ENCODE measurements at places on chromosomes 5 and 9.

DNA sequence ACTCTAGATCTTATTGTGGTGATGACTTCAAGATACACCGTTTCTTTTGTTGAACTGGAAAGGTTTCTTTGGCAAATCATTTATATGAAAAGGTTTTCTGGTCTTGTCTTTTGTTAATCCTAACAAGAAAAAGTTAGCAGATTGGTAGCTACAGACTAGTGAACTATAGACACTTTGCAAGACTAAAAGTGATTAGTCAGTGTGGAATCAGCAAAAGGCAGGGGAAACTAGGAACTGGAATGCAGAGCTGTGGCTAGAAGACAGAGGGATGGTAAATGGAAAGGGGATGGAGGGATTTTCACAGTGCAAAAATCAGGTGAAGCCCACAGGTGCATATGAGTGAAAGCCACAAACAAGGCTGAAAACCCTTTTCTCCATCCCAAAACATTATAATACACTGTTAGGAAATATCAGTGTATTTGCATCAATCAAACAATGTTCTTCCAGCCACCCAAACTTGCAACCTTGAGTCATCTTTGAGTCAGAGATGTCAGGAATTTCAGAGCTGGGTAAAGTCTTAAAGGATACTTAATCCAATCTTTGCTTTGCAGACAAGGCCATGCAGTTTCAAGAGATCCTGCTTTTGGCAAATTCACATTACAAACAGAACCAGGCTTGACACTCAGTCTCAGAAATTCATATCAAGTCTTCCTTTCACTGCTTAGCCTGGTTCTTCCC lies 52.7 kb downstream of the PLK2 start:
- no peak for DNase-seq

- DNase-seq, result no peak
Measured at GRCh38 chr9:108662956-108663355, 192.8 kb downstream of the ACTL7B start.

DNA sequence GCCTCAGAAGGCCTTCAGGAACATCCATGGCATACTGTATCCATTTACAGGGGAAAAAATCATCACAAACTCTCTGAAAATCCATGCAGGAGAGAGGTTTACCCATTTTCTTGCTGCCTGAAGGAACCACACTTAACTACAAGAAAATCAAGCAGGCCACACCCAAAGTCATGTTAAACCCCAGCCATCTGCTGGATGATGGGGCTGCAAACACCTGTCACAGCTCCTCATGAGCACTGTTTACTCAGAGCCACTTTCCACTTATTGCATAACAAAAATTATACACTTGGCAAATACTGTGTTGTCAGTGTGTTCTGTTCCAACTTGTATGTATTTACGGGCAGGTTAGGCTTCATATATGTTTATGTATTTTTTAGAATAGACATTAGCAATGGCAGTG lies 35.8 kb downstream of the PPIC start:
- peak; percentile 30 for DNase-seq

DNA sequence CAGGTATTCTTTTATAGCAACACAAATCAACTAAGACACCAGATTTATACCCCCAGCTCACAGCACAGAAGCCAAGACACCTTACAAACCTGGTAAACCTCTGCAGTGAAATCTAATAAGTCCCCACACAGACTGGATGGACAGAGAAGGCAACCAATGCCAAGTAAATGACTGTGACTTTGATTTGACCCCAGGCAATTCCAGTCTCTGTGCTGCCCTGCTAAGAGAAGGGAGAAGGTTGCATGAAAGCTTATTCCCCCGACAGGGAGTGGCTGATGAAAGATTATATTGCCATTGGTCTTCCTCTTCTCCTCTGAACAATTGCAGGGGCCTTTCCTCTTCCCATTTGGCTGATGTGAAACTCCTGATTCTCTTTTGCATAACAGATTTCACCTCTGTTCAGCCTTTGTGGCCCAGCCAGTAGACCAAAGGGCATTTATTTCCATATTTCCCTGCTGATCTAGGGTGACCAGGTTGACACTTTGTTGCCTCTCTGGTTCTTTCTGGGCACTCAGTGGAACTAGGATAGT lies 107.6 kb downstream of the ADRB2 start:
- DNase-seq, result no peak

DNA sequence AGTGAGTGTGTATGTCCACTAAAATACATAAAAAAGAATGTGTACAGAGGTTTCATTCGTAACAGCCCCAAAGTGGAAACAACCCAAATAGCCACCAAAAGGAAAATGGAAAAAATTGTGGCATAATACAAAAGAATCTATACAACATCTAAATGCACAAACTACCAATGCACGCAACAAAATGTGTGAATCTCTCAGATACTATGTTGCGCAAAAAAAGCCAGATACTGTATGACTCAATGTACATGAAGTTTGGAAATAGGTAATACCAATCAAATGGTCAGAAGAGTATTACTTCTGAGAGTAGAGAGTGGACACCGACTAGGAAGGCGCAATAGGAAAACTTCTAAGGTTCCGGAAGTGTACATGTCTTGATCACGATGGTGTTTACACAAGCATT lies 2.4 kb downstream of the XPA start:
- no peak for DNase-seq

GRCh38 chr9:98978231-98978681 lies 34.5 kb downstream of the COL15A1 start:
- no peak for DNase-seq

DNA sequence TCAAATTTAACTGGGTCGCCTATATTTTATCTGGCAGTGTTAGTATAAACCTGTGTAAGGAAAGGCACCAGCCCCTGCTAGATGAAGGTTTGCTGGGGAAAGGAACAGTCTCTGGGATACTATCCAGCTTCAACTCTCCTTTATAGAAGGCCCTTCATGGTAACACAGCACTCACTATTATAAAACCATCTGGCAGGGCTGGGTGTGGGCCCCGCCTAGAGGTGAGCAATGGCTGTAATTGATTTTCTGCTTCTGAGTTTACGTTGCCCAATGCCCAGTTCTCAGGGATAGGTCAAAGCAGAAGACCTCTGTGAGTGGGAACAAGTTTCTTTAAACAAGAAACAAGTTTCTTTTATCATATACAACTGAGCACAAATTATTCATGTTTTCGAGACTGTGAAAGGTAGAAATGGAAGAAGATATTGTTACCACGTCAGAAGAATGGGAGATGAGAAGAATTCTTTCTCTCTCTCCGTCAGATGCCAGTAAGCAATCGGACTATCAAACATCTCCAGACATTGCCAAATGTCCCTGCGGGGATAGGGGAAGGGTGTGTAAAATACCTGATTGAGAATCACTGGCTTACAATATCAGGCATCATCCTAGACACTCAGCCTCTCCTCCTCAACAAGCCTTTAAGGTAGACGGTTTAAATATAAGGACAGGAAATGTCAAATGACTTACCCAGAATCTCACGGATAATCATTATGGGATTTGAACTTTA lies 205.9 kb downstream of the PDZD2 start:
- no peak for DNase-seq

- DNase-seq, result no peak
Measured at GRCh38 chr5:73066466-73066865, 53.9 kb upstream of the TMEM171 start.

GRCh38 chr9:127548352-127548881 lies 63.7 kb upstream of the STXBP1 start:
- DNase-seq, result no peak

DNA sequence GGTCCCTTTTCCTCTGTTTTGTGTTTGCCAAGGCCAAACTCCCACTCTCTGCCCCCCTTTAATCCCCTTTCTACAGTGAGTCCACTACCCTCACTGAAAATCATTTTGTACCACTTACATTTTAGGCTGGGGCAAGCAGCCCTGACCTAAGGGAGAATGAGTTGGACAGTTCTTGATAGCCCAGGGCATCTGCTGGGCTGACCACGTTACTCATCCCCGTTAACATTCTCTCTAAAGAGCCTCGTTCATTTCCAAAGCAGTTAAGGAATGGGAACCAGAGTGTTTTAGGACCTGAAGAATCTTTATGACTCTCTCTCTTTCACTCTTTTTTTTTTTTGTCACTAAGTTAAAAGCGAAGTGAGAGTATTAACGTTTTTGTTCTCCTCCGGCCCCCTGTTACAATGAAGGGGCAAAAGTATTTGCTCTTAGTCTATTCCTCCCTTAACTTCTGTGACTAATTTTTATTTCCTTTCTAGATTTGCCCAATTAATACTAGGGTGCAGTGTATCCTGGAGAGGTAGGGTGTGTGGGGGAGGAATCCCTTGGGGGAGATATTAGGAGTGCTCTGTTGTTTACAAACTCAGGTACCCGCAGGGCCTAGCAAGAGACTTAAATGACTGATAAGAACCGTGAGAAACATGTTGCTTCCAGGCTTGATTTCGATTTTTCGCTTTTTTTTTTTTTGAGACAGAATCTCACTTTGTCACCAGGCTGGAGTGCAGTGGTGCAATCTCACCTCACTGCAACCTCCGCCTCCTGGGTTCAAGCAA lies 14.7 kb downstream of the GM2A start:
- DNase-seq, result no peak

DNA sequence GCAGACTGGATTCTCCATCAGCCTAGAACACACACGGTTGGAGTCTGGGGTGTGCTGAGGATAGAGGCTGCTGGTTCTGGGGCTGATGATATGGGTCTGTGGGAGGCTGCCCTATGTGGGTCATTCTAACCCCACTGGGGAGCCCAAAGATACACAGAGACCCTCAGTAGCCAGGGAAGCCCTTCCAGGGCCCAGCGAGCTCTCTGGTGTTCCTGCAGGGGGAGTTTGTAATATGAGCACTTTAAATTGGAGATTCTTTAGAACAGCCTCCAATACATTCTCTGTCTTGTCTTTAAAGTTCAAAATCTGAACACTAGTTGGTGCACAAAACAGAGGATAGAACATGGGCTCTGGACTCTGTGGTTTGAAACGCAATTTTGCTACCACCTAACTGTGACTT lies 2.4 kb downstream of the ACTL7A start:
- no peak for DNase-seq

DNA sequence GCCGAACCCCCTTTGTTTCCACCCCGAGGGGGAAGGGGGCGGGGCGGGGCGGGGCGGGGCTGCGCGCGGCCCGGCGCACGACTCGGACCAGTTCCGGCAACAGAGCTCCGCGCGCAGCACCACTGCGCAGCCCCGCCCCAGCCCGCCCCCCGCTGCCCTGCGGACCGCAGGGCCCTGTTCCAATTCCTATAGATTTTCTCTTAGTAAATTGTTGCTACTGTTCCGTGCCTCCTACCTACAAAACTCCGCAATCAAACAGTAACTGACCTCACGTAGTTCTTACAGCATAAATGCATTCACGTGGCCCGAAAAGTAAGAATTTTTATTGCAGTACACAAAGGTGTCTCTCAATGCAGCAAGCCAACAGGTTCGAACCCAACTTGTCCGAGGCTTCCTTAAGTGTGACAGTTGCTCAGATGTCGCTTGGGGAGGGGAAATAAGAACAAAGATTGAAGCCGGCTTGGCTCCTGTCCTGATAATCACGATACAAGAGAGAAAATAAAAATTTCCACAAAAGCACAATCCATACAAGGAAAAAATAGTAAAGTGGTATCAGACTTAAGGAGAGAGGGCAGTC lies 1.2 kb upstream of the RNF38 start:
- no peak for DNase-seq

GRCh38 chr5:5497152-5497788 lies 74.8 kb downstream of the ICE1 start:
- peak; percentile 42 for DNase-seq

- DNase-seq, result no peak
Measured at GRCh38 chr5:121257621-121258020, 594.1 kb upstream of the FTMT start.

GRCh38 chr5:20974426-20974825 lies 986.4 kb upstream of the CDH18 start:
- DNase-seq, result no peak

- no peak for DNase-seq
Measured at GRCh38 chr9:638152-638551, 203.3 kb upstream of the DMRT1 start.

GRCh38 chr5:153893817-153894216 lies 144.9 kb downstream of the FAM114A2 start:
- DNase-seq, result no peak

- no peak for DNase-seq
Measured at GRCh38 chr9:69891696-69892095, 71.1 kb downstream of the CFAP95 start.

DNA sequence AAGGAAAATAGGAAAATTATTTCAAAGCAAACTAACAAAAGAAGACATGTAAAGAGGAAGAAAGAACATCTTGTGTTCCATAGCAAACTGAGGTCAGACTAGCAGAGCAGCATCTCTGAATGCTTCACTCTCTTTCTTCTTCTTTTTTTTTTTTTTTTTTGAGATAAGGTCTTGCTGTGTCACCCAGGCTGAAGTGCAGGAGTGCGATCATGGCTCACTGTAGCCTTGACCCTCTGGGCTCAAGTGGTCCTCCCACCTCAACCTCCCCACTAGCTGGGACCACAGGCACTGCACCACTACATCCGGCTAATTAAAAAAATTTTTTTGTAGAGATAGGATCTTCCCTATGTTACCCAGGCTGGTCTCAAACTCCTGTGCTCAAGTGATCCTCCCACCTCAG lies 36.6 kb downstream of the MELK start:
- no peak for DNase-seq

GRCh38 chr5:172939071-172939470 lies 20.2 kb upstream of the RPL26L1 start:
- DNase-seq, result no peak

DNA sequence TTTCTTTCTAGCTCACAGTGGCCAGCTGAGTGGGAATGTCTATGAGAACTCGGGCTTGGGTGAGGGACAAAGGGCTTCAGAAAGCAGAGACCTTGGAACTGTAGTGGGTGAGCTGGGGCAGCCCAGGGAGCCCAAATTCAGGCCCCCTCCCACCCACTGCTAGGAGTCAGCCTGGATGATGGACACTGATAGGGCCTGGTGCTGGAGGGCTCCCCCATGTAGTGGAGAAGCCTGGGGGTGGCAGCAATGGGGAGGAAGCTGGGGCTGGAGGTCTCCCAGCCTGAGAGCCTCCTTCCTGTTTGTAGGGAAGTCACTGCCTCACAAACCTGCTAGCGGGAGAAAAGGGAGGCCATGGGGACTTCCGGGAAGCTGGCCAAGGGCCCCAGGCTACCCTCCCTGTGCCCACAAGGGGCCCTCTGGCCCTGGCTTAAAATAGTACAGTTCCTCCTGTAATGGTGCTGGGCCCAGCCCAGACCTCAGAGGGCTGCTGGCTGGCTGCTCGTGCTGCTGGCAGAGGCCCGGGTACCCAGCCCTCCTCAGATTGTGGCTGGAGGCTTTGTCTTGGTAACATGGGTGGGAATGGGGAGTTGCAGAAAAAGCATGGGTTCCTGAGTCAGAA lies 6.3 kb upstream of the NR5A1 start:
- no peak for DNase-seq

- no peak for DNase-seq
Measured at GRCh38 chr9:37034938-37035647, 1.0 kb upstream of the PAX5 start.

DNA sequence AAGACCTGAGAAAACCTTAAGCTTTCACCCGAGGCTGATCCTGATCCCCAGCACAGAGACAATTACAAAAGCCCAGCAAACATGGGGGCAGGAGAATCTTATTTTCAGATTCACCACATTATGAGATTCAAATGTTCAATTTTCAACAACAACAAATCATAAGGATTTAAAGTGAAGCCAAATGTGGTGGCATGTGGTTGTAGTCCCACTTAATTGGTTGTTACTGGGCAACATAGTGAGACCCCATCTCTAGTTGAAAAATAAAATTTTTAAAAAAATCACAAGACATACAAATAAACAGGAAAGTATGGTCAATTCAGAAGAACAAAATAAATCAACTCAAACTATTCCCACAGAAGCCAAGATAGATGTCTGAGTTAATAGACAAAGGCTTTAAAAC lies 3.9 kb upstream of the RABGAP1 start:
- no peak for DNase-seq
